IMR-90 (cell line): ENCODE measurements at places on chromosomes 1 and 21. TPM values are rescaled to one million over a fixed set of nuclear protein-coding genes. Genes with fewer than 3 reads are reported as not detected.

Gene TEX38
- not detected in 2 replicates for total RNA-seq

Gene TRIM33
- 40.0 and 40.1 TPM in 2 replicates for total RNA-seq

Gene CCDC185
- total RNA-seq: not detected in 2 replicates

Gene OLFML2B
- 0.36 and 0.56 TPM in 2 replicates for total RNA-seq

Gene CLCNKA
- total RNA-seq: not detected in 2 replicates

Gene GPR25
- not detected in 2 replicates for total RNA-seq

Gene CTSS
- total RNA-seq: 0.18 and 0.56 TPM in 2 replicates

Gene OPRD1
- under 0.01 TPM in 2 replicates for total RNA-seq

Gene CFHR5
- total RNA-seq: not detected in 2 replicates

Gene RUNX3
- total RNA-seq: not detected in 2 replicates

Gene PRELP
- under 0.01 TPM in 1 of 2 replicates, not detected in the other for total RNA-seq

Gene SPATA21
- not detected in 2 replicates for total RNA-seq

Gene PADI3
- not detected in 2 replicates for total RNA-seq

Gene INSRR
- total RNA-seq: not detected in 2 replicates

Gene VHLL
- 0.28 TPM in 1 of 2 replicates, not detected in the other for total RNA-seq

Gene CD34
- total RNA-seq: under 0.01 TPM in 1 of 2 replicates, not detected in the other

Gene LMOD1
- total RNA-seq: 44.4 and 53.2 TPM in 2 replicates

Gene NPHP4
- total RNA-seq: 1.4 and 2.0 TPM in 2 replicates

Gene GPR37L1
- total RNA-seq: not detected in 2 replicates

Gene OR2AK2
- not detected in 2 replicates for total RNA-seq

Gene IL19
- total RNA-seq: not detected in 2 replicates

Gene SHC1
- total RNA-seq: 291 and 355 TPM in 2 replicates

Gene DNAI4
- total RNA-seq: 1.6 and 1.7 TPM in 2 replicates

Gene KCNJ9
- total RNA-seq: not detected in 2 replicates

Gene CACNA1S
- total RNA-seq: not detected in 2 replicates

Gene KIAA0040
- total RNA-seq: under 0.01 and 0.18 TPM in 2 replicates

Gene IFNLR1
- total RNA-seq: not detected in 2 replicates

Gene LCE1B
- not detected in 2 replicates for total RNA-seq

Gene PADI4
- total RNA-seq: not detected in 2 replicates

Gene LCE1A
- not detected in 2 replicates for total RNA-seq

Gene ADGRB2
- 2.2 and 2.5 TPM in 2 replicates for total RNA-seq

Gene ESPN
- total RNA-seq: under 0.01 TPM in 1 of 2 replicates, not detected in the other

Gene LAX1
- total RNA-seq: not detected in 2 replicates

Gene SLAMF6
- total RNA-seq: not detected in 2 replicates

Gene FMOD
- total RNA-seq: 0.18 and 0.28 TPM in 2 replicates

Gene NR5A2
- total RNA-seq: under 0.01 and 0.18 TPM in 2 replicates

Gene MXRA8
- total RNA-seq: 92.5 and 97.8 TPM in 2 replicates

Gene OR2T2
- total RNA-seq: not detected in 2 replicates

Gene RORC
- total RNA-seq: not detected in 2 replicates

Gene CYP4Z1
- total RNA-seq: not detected in 2 replicates

Gene TRIM58
- total RNA-seq: 0.54 and 1.1 TPM in 2 replicates

Gene MCOLN3
- not detected in 2 replicates for total RNA-seq

Gene RIMKLA
- not detected in 2 replicates for total RNA-seq

Gene CSRP1
- 1,498 and 1,861 TPM in 2 replicates for total RNA-seq

Gene NTRK1
- total RNA-seq: not detected in 2 replicates

Gene FAM72A
- 2.2 and 4.2 TPM in 2 replicates for total RNA-seq

Gene SMPDL3B
- total RNA-seq: not detected in 2 replicates

Gene CFAP107
- not detected in 2 replicates for total RNA-seq

Gene TSPAN2
- 0.18 and 0.83 TPM in 2 replicates for total RNA-seq

Gene BRDT
- total RNA-seq: not detected in 2 replicates

Gene CNKSR1
- total RNA-seq: 0.28 TPM in 1 of 2 replicates, not detected in the other

Gene CD84
- not detected in 2 replicates for total RNA-seq

Gene EPHA2
- 22.5 and 24.0 TPM in 2 replicates for total RNA-seq

Gene GJA5
- not detected in 2 replicates for total RNA-seq

Gene S100A2
- 3.6 and 4.4 TPM in 2 replicates for total RNA-seq
